ENCODE measurements at places on chromosomes 4 and X.

- DNase-seq: no peak
Measured at GRCh38 chr4:77798385-77798784, 20.8 kb downstream of the CNOT6L start.

- no peak for DNase-seq
Measured at GRCh38 chr4:110361921-110362320, 114.0 kb upstream of the ENPEP start.

GRCh38 chr4:1582227-1582626 is 101.9 kb downstream of the FAM53A start:
- no peak for DNase-seq

GRCh38 chrX:136064661-136065043 is 79.4 kb downstream of the SLC9A6 start:
- DNase-seq: no peak

DNA sequence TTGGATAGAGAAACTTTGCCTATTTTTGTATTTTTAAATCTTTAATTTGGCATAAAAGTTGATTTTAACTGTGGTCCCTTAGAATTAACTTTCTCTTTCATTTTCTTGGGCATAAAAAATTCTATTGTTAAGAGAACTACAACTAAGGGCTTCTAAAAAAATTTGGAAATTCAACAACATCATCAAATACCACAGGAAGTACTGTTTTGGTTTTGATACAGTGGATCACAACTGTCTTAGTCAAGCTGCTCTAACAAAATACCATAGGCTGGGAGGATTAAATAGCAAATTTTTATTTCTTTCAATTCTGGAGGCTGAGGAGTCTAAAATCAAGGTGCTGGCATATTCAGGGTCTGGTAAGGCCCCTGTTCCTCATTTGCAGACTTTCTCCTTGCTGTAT is 19.9 kb upstream of the NPFFR2 start:
- no peak for DNase-seq

DNA sequence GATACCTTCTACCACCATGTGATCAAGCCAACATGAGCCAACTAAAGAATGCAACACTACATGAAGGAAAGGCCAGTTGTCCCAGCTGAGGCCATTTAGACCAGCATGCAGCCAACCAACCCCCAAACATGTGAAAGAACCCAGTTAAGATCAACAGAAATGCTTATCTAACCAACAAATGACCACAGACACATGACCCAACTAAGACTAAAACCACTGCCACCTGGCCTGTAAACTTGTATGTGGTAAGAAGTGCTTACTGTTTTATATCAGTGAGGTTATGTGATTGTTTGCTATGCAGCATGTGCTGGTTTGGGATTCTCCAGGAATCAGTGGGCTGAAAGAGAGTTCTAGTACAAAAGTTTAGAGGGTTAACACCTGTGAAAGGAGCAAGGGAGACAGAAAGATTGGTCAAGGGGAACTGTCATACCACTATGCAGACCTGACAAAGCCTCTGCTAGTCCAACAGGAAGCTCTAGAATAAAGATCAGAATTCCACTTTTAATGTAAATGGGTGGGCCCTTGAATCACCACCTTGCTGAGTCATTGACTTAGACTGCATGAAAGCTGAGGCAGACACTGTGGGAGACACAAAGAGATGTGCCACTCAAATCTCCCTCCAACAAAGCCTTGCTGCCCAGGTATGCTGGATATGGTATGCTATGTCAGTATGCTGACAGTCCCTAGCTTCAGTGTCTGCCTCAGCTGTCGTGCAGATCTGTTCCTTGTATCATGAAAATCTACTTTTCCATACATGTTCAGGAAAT is 6.1 kb upstream of the SH3D19 start:
- no peak for DNase-seq

- no peak for DNase-seq
Measured at GRCh38 chr4:165319030-165319429, 8.4 kb upstream of the MSMO1 start.

DNA sequence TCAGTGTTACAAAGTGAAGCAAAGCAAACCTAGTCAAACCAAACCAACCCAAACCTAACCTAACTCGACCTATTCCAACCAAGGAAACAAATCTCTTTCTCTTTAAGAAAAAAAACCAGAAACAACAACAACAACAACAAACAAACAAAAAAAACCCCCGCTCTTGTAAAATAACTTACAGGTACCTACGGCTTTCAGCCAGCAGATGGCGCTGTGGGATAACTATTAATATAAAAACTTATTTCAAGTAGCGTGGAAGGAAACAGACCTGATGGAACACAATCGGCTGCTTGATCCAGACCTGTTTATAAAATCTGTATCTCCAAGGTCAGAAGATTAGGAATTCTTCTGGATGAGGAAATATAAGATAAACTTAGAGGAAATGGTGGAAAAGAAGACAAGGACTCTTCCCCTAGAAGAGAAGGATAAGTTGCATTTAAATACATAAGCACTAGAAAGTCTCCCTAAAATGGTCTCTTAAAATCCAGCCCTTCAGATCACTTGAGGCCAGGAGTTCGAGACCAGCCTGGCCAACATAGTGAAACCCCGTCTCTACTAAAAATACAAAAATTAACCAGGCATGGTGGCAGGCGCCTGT is 34.4 kb upstream of the CDKL5 start:
- peak; percentile 56 for DNase-seq

- no peak for DNase-seq
Measured at GRCh38 chr4:119977076-119977940, 89.3 kb downstream of the MAD2L1 start.

DNA sequence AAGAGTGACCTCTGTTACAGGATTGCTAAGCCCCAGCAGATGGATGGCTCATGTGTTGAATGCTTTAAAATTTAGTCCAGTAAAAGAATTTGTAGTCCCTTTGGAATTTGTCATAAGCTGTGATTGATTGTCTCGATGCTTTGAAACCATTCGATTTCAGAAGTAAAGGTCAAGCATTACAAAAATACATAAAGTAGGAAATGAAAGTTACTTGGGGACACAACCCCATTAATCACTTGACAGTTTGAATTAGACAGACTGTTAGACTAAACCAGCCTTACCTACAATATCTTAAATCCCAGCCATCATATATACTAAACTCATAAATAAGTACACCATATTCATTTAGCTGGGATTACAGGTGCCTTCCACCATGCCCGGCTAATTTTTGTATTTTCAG is 6.6 kb downstream of the REST start:
- no peak for DNase-seq

- no peak for DNase-seq
Measured at GRCh38 chr4:78379991-78380729, 171.4 kb upstream of the ANXA3 start.

- peak; percentile 100 for DNase-seq
Measured at GRCh38 chr4:143411527-143412419, 75.1 kb downstream of the GAB1 start.

DNA sequence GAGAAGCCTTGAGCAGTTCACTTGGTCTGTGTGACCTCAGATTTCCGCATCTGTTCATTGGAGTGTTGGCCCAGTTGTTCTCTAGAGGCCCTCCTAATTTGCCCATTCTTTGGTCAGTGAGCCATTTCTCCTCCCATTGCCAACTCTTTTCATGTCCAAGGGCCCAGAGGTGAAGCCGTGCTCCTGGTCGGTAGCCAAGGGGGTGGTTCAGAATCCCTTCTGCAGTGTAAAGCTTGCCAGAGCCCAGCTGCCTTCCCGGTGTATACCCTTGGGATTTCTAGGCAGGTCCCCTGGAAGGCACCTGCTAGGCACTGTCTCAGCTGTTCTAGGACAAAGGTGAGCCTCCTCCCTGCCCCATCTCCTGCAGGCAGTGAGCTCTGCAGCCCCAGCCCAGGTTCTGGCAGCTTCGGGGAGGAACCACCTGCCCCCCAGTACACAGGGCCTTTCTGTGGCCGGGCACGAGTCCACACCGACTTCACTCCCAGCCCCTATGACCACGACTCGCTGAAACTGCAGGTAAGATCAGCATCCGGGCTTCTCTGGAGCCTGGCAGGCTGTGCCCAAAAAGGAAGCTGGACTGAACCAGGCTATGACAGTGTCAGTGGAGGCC is 12.3 kb downstream of the SASH3 start:
- no peak for DNase-seq

GRCh38 chr4:92266521-92266920 is 37.2 kb upstream of the GRID2 start:
- no peak for DNase-seq

GRCh38 chr4:89356086-89356485 is 48.5 kb upstream of the GPRIN3 start:
- DNase-seq: no peak

DNA sequence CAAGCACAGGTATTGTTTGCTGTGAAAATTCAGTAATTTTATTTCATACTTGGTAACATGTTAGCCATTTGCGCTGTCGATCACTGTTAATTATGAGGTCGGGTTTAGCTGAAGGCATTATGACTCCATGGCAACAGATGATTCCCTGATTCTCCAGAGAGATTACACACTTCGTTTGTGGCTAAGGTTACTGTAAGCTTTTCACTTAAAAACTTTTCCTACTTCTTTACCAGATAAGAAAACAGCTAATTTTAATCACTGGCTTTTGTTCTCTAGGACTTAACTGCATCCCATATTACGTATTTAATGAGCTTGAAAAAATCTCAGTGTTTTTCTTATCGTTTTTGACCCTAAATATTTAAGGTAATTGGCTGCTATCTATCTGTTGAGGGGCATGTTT is 2.1 kb downstream of the GSTCD start:
- no peak for DNase-seq

- DNase-seq: no peak
Measured at GRCh38 chr4:156830351-156830750, 141.2 kb downstream of the PDGFC start.

DNA sequence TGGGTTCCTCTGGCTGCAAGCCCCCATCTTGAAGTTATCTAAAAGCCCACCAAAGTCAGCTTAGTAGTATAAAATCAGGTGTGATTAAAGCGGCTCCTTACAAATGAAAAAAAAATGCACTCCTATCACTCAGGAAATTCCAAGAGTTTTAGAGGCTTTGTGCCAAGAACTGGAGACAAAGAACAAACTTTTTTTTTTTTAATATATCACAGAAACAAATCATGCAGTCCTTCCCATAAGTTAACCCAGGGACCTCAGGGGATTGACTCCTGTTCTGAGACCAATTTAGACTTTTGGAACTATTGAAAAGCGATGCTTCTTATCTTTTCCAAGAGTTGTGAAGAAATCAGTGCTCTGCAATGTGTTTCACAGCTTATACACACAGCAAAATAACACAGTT is 53.6 kb downstream of the HHIP start:
- no peak for DNase-seq

All from pons (tissue), 1 donor.